ENCODE measurements at places on chromosomes 11 and 22. TPM values are rescaled to one million over a fixed set of nuclear protein-coding genes. Genes with fewer than 3 reads are reported as not detected.

DNA sequence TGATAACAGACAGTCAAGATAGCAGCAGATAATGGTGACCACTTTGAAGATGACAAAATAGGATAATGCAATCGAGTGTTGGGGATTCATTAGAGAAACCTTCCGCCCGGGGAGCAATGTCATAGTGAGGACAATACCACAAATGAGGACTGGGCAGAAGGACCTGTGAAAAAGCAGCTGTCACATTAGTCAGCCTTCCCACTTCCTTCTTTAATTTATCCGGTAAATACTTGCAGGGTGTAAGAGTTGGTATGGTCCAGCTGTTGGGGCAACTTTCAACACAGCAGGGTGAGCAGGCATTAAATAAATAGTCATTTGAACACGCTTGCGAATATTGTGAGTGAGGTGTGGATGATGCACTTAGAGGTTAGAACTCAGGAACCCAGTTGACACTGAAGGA lies 132.5 kb upstream of the KIRREL3 start:
- DNase-seq = no peak

DNA sequence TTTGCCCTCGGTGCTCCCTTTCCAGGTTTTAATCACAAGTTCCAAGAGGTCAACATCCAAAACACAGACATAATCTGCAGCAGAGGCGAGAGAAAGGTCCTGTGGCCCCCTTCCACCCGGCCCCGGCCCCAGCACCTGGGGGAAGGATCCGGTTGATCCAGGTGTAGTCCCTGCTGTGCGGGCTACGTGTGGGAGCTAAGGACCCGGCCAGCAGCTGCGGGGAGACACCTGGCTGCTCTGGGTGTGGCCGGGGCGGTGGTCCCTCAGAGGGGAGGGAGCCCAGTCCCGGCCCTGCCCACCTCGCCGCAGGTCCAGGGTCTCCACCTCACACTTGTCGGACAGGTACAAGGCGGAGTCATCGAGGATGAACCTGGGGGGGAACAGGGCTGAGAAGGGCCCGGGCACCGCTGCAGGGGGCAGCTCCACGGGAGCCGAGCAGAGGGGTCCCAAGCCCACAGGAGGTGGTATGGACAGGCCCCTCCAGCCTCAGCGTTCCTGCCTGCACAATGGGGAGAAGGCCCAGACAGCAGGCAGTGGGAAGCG lies 13.6 kb downstream of the ATG2A start:
- no peak for DNase-seq

DNA sequence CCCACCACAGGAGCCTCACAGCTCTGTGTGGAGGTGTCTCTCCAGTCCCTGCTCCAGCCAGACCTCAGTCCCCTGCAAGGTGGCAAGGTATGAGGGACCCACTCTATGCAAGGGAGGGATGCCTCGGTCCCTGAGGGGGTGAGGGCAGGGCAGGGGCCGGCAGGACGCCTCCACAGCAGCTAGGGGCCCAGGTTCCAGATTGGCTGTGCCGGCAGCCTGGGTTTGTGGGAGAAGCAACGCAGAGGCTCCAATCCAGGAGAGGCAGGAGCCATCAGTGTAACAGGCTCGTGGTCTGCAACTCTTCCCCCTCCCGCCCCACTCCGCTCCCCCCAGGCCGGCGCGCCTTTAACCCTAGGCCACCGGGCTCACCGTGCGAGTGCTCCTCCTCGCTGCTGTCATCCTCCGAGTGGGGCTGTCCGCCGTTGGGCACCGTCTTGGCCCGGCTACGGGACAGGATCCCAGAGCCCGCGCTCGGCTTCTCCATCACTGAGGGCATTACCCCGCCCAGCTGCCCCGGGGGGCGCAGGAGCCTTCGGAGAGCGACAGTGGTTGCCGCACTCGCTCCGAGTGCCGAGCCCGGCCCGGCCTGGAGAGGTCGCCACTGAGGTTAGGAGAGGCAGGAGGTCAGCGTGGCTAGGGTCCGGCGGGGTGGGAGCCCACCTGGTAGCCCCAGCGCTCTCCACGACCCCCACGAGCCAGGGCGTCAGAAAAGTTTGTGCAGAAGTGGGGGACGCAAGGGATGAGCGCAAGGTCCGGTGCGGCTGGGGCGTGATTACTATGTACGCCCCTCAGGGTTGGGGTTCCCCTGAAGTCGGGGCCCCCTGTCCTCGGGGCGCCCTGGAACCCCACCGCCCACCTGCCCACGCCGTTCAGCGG lies 765 bp downstream of the RCOR2 start:
- DNase-seq = no peak

DNA sequence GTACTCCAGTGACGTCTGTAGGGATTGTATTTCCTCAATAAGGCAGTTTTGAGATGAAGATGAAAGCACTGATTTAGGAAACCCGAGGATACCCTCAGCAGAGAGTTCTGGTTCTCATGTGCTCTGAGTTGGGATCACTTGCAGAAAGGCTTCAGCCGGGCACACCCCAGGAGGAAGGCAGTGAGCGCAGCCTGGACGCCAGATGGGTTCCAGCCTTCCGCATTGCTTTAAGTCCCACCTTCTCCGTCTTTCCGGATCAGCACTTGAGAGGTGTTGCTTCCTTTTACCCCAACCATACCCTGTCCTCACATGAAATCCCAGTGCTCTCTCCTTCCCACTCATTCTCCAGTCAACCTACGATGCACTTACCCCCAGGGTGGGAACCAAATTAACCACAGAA lies 239.5 kb upstream of the CADM1 start:
- DNase-seq = no peak

The C11orf21 gene
- not detected for polyA plus RNA-seq

The TMEM191B gene
- polyA plus RNA-seq = 1.8 TPM

The CCDC89 gene
- 4.0 TPM for polyA plus RNA-seq

GRCh38 chr22:42132457-42132856 lies 1.8 kb upstream of the CYP2D6 start:
- DNase-seq = no peak

GRCh38 chr11:59204746-59205145 lies 8.0 kb downstream of the MPEG1 start:
- peak; percentile 31 for DNase-seq

The PKP3 gene
- polyA plus RNA-seq = 2.6 TPM

GRCh38 chr22:40818192-40818746 lies 877 bp downstream of the SLC25A17 start:
- DNase-seq = no peak

GRCh38 chr11:44147751-44148150 lies 52.3 kb downstream of the EXT2 start:
- DNase-seq = no peak

- DNase-seq = peak; percentile 41
These were observed 3.8 kb upstream of the CYB5R2 start for GRCh38 chr11:7677071-7677470.

The HSPB2 gene
- polyA plus RNA-seq = 0.55 TPM

DNA sequence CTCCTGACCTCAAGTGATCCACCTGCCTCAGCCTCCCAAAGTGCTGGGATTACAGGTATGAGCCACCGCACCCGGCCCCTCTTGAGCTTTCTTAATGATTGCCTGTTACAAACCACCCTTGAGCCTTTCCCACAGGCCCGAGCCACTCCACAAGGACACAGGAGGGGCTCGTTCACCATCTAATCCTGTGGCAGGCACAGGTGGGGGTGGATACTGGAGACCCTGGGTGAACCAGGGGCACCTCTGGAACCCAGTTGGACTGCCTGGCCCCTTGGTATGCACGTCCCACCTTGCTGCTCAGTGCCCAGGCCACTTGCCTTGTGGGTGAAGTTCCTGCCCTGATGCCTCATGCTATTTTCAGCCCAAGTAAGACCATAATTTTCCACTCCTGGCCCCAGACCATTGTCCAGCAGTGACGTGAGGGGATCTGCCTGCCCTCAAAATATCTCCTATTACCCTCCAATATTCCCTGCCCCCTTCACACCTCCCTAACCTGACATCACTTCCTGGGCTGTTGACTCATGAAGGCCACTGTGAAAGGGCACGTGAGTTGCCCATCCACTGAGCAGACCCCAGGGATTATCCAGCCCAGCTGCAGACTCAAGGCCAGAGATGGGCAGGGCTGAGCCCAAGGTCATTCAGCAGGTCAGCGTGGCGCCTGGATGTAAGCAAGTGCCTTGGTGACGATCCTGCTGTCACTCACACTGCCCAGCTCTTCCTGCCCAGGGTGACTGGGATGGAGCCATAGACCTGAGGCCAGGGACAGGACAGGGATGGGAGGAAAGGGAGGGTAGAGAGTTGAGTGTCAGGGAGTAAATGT lies 19.6 kb downstream of the P2RY2 start:
- DNase-seq = peak; percentile 52

GRCh38 chr11:3094223-3094824 lies 37.1 kb upstream of the CARS1 start:
- no peak for DNase-seq

GRCh38 chr11:118171269-118172062 lies 5.0 kb downstream of the SCN2B start:
- peak; percentile 36 for DNase-seq

DNA sequence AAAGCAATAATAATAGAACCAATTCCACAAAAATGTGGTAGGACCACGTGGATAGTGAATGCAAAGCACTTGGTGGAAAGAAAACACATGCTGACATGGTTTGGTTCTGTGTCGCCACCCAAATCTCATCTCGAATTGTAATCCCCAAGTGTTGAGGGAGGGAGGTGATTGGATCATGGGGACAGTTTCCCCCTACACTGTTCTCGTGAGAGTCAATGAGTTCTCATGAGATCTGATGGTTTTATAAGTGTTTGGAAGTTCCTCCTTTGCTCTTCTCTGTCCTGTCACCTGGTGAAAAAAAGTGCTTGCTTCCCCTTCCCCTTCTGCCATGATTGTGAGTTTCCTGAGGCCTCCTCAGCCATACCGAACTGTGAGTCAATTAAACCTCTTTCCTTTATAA lies 421.9 kb upstream of the CADM1 start:
- no peak for DNase-seq

The PRG3 gene
- polyA plus RNA-seq = not detected

DNA sequence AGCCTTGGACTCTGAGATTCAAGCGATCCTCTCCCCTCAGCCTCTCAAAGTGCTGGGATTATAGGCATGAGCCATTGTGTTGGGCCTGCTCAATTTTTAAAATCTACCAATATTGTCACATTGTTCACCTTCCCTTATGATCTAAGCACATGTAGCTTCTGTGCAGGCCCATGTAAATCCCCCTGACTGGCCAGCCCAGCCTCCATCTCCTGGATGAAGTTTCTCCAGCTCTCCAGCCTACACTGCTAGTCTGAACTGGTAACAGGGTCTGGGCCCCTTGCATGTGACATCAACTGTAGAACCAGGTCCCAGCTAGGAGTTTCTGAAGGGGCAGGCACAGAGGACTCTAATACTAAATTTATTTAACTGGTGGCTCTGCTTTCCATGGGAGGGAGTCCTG lies 32.8 kb upstream of the YPEL1 start:
- no peak for DNase-seq

The GPHA2 gene
- not detected for polyA plus RNA-seq

- no peak for DNase-seq
These were observed 82.2 kb downstream of the TRAF6 start for GRCh38 chr11:36427876-36428275.

DNA sequence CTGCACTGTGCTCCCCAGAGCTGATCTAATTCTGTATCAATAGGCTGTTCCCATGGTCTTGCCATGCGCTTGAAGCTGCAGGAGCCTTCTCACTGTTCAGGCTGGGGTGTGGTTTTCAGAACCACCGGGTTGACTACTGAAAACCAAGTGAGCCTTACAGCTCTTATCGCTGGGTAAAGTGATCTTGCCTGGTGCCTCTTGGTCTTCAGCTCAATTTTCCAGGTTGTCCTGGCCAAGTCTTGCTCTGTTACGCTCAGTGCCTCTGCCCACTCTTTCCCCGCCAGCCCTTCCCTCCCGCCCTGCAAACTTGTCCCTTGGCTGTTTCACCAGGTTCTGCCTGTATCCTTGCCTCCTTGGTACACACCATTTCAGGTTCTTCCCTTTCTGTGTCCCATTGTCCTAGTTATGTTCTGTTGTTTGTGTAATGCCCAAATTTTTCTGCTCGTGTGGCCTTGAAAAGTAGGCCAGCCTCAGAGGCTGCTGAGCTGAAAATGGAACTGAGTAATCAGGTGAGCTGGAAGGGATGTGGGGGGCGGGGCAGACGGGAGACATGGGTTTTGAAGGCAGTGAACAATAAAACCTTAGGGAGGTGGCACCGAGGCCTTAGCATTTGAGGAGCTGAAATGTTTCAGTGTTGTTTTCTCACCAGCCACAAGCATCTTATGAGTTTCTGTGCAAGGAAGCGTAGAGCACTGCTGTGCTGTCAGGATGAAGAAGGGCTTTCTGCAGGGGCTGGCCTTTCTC lies 11.2 kb downstream of the PEX26 start:
- DNase-seq = no peak

DNA sequence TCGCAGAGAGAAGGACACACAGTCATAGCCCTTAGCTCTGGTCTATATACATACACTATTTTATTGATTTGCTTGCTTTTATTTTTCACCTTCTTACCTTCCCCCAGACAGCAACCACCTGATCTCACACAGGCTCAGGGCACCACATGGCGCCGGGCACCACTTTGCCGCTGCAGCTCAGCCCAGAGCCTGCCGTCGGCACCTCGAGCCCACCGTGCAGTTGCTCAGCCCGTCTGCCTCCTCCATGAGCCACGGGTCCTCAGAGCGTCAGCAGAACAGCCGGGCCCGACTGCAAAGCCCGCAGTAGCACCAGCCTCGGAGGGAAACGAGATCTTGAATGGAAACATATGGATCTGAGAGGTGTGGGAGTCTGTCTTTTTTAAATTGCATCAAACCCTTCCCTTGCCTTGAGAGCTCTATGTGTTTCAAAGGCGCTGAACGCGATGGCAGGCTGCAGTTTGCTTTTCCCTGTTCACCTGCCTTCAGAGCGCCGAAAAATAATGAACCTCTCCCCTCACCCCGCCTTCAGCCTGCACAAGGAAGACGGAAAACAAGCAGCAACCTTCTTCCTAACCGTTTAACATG lies 505.4 kb downstream of the MN1 start:
- no peak for DNase-seq

DNA sequence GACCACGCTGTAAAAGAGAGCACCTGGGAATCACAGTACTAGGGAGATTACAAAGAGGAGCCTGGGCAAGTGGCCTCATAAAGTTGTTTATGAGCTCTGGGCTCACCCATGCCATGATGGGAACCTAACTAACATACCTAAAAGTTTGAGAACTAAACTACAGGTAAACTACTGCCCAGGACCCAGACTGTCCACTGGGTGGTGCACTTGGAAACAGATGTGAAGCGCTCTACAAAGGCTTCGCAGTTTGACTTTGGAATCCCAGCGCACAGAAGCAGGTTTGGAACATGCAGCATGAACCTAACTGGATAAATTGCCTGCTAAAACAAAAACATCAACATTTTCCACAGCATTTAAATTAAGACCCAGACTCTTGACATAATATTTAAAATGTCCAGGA lies 418.6 kb downstream of the FAM181B start:
- no peak for DNase-seq

The SESN3 gene
- 1.3 TPM for polyA plus RNA-seq

GRCh38 chr11:119180729-119181676 lies 4.3 kb upstream of the NHERF4 start:
- DNase-seq = no peak

DNA sequence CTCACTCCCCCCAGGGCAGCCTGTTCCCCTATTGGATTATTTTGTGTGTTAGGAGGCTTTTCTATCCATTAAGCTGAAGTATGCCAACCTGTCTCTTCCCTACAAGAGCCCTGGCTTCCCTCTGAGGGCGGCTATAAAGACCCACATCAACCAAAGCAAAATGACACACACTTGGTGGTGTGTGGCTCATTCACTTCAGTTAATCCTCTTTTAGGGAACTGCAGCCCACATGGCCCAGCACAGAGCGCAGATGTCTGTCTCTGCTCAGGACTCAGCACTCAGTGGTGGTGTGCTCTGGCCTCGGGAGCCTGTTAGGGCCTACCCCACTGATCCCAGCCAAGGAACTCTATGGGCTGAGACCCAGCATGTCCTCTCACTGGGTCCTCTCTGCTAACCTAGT lies 32.2 kb upstream of the LRRC10B start:
- DNase-seq = no peak

The UPK3A gene
- polyA plus RNA-seq = not detected

Data from IMR-90 (cell line).